Renal pelvis (tissue), 12 donors: ENCODE measurements at places on chromosomes 13 and 19. TPM values are rescaled to one million over a fixed set of nuclear protein-coding genes. Genes with fewer than 3 reads are reported as not detected.

DNA sequence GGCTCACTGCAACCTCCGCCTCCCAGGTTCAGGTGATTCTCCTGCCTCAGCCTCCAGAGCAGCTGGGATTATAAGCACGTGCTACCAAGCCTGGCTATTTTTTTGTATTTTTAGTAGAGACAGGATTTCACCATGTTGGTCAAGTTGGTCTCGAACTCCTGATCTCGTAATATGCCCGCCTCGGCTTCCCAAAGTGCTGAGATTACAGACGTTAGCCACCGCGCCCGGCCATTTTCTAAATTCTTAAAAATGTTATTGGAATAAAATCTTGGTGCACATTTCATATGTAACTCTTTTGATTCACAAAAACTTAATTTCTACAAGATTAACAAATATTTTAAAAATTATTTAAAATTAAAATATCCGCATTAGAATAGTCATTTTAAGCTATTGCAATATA is 1480.3 kb upstream of the SPRY2 start:
- no peak for DNase-seq

DNA sequence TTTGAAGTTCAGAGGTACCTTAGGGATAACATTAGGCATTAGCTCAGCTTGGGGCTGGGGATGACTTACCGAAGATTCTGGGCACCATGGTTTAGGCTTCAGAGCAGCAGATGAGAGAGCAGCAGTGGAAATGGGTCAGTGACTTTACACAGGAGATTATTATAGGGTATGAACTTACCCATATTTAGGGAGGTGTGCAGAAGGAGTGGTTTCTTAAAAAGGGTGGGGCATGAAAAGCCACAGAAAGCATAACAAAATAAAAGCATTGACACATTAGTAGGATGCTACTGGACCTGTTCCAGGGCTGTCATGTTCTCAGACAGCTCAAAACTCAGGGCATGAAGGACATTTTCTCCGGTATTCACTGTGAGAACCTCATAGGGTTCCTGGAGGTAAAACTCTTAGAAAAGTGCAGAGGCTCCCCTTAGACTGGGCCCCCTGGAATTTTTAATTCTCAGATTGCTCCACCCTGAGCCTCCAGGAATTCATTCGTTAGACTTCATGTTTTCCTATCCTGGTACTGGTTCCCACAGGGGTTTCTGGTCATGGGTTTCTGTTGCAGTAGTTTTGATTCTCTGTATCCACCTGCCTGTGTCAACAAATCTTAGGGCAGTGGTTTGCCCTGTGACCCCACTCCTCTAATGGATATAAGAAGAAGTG is 20.7 kb downstream of the IGFL1 start:
- no peak for DNase-seq

The SHC2 gene
- polyA plus RNA-seq = 57.5 TPM

The BSG gene
- 592 TPM for polyA plus RNA-seq

The ALDH16A1 gene
- polyA plus RNA-seq = 19.2 TPM

DNA sequence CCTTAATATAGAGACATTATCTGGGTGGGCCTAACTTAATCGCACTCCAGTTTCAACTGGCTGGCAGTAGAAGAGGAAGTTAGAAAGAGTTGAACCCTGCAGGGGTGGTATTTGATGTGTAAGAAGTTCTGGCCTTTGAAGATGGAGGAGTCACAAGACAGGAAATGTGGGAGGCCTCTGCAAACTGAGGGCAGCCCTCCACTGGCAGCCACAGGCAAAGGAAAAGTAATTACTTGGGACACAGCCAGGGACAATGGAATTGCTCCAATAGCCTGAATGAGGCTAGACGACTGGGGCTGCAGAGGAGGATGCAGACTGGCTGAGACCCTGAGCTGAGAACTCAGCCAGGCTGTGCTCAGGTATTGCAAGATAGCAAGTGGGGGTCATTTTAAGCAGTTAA is 703.3 kb upstream of the ARGLU1 start:
- DNase-seq = peak; percentile 0

DNA sequence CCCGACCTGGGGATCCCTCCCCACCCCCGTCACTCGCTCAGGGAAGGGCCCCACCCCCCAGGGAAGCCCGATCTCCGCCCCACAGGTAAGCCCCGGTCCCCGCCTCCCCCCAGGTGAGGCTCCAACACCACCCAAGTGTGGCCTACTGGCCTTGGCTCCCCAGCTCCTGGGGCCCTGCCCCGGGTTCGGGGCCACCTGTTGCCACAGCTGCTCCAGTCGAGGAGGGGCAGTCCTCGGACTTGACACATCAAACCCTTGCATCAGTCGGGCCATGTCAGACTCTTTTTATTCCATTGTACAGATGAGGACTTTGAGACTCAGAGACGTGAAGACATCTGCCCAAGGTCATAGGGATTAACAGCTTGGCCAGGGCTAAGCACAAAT is 512 bp downstream of the CC2D1A start:
- no peak for DNase-seq

- DNase-seq = no peak
These were observed 33.7 kb upstream of the TPM4 start for GRCh38 chr19:16042533-16043085.

DNA sequence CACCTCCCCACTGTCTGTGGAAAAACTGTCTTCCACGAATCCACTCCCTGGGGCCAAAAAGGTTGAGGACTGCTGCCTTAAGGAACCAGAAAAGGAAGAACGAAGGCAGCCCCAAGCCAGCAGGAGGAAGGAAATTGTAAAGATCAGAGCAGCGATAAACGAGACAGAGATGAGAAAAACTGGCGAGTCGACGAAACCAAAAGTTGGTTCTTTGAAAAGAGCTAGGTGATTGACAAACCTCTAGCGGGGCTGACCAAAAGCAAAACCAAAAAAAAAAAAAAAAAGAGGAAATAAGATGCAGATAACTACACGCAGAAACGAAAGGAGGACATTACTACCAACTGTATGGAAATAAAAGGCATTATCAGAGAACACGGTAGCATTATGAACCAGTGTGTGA is 76.9 kb downstream of the GADD45B start:
- no peak for DNase-seq

The COL5A3 gene
- 0.99 TPM for polyA plus RNA-seq

GRCh38 chr13:113567681-113568080 is 16.9 kb upstream of the TFDP1 start:
- DNase-seq = no peak

The ZNF69 gene
- polyA plus RNA-seq = 29.8 TPM

GRCh38 chr13:58767566-58767965 is 1136.0 kb downstream of the PCDH17 start:
- DNase-seq = peak; percentile 37
